ENCODE measurements at places on chromosomes 11 and 22.

DNA sequence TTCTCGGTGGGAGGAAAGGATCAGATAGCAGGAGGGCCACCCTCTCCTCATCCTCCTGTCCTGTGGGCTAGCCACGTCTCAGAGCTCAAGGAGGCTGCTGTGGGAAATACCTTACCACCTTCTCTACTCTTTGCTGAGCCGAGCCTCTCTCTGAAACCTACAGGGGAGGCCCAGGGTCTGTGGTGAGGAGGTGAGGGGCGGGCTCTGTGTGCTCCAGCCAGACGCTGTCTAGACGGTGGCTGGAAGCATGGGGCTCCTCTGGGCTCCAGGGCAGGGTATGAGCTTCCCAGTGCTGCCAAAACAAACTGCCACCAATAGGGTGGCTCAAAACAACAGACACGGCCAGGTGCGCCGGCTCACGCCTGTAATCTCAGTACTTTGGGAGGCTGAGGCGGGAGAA lies 5.5 kb upstream of the TMPRSS6 start:
- DNase-seq = no peak

- peak; percentile 38 for DNase-seq
These were observed 1932.2 kb upstream of the RAG2 start for GRCh38 chr11:38530226-38530625.

- no peak for DNase-seq
These were observed 1.4 kb upstream of the OSBPL5 start for GRCh38 chr11:3166268-3167142.

DNA sequence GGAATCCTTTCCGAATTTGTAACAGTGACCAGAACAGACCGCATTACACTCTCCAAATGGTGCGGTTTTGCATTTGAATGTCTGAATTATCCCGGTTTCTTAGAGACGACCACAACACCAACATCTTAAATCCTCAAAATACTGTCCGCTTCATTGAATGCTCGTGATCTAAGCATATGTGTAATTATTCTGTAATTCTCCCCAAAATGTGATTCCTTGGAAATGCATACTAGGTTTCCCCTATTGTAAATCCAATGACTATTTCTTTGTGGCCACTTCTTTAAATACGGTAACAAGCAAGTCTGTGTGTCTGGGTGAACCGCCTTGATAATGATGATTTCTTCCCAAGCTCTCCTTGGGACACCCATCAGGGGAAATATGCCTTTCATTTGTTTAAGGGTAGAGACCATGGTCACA lies 87.3 kb upstream of the DBX1 start:
- no peak for DNase-seq

GRCh38 chr11:126312961-126313360 lies 9.1 kb downstream of the DCPS start:
- no peak for DNase-seq

DNA sequence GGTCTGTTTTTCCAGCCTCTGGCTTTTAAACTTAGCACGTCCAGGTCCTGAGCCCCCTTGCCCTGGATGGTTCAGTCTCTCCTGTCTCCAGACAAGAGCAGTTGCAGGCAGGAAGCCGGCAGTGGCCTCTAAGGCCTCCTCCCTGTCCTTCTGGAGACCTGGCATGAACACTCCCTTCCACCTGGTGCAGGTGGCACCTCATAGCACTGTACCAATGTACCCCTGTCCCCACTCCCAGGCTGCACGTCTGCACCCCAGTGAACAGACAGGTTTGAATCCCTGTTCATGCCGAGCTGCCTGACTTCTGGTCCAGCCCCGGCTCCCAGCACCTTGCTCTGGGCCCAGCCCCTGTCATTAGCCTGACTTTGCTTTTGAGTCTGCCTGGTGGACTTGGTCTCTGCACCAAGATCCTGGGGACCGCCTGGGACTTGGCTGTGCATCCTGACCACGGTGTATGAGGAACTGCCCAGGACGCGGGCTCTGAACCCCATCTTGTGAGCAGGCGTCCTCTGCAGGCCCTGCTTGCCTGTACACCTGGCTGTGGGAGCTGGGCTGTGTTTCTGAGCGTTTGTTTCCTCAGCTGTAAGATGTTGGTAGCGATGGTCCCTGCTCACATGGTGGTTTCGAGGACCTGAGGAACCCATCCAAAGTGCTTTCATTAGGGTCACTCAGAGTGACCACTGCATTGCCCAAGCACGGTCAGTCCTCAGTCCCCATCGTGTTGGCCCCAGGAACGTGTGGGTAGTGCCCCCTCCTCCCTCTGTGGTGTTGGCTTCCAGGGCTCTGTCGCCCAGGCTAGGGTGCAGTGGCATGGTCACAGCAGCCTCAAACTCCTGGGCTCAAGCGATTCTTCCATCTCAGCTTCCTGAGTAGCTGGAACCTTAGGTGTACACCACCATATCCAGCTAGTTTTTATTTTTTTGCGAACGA lies 75.0 kb upstream of the SHANK2 start:
- DNase-seq = no peak

GRCh38 chr11:92528001-92528400 lies 303.4 kb downstream of the FAT3 start:
- peak; percentile 56 for DNase-seq

GRCh38 chr11:83472806-83473205 lies 186.6 kb upstream of the CCDC90B start:
- no peak for DNase-seq

DNA sequence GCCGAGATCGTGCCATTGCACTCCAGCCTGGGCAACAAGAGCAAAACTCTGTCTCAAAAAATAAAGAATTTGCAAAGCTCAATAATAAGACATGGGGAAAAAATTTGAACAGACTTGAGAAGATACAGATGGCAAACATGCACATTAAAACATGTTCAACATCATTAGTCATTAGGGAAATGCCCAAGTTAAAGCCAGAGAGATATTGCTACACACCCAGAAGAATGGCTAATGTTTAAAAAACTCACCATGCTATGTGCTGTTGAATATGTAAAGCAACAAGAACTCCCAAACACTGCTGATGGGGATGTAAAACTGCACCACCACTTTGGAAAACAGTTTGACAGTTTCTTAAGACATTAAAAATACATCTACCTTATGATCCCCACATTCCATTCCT lies 12.6 kb downstream of the LRRC75B start:
- peak; percentile 96 for DNase-seq

GRCh38 chr11:59544869-59545178 lies 33.5 kb downstream of the OR4D9 start:
- DNase-seq = no peak

DNA sequence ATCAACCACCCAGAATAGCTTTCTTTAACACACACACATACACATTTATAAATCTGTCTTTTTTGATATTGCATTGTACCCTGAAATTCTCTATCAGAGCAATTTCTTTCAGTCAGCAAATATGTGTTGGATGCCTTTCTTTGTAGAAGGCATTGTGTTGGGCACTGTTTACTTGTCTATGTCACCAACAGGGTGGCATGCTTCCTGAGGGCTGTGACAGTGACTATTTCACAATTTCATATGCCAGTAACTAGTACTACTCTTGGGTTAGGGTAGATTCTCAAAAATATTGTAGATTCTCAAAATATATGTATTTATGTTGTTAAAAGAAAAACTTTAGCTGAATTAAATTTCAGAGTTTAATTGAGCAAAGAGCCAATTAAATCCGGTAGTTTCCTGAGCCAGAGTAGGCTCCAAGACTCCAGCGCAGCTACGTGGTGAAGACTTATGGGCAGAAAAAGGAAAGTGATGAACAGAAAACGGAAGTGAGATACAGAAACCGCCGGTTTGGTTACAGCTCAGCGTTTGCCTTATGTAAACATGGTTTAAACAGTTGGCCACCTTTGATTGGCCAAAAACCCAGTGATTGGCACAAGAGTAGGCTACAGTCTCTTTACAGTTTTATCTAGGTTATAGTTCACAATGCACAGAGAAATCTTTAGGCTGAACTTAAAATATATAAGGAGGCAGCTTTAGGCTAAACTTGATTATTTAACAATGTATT lies 723.3 kb downstream of the NTM start:
- no peak for DNase-seq

Data from foreskin keratinocyte (primary cell).